ENCODE measurements at places on chromosomes 16 and 17.

DNA sequence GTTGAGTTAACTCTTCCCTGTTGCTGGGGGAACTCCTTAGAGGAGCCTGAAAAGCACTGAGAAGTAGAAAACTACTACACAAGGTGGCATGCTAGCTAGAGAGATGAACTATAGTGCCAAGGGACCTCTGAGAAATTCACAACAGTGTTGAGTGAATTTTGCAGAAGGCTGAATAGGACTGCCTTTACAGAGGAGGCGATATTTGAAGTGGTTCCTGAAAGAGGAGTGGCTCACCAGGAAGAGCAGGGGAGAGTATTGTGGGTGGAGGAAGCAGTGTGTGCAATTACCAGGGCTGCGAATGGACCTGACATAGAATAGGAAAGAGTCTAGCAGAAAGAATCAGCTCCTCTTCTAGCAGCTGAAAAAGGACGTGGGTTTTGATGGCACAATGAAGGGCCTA lies 66.4 kb downstream of the CDK5R1 start:
- no peak for DNase-seq

DNA sequence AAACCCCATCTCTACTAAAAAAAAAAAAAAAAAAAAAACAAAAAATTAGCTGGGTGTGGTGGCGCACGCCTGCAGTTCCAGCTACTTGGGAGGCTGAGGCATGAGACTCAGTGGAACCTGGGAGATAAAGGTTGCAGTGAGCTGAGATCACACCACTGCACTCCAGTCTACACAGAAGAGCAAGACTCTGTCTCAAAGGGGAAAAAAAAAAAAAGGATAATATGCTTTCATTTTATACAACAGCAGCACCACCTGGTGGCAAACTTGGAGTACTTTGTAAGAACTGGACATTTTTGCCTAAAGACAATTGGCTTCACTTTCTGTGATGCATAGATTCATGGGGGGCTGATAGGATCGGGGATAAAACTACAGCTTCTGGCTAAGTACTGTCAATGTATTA lies 8.5 kb downstream of the CHTF8 start:
- peak; percentile 55 for DNase-seq

GRCh38 chr17:58084317-58084981 lies 1.2 kb downstream of the DYNLL2 start:
- DNase-seq: peak; percentile 6

DNA sequence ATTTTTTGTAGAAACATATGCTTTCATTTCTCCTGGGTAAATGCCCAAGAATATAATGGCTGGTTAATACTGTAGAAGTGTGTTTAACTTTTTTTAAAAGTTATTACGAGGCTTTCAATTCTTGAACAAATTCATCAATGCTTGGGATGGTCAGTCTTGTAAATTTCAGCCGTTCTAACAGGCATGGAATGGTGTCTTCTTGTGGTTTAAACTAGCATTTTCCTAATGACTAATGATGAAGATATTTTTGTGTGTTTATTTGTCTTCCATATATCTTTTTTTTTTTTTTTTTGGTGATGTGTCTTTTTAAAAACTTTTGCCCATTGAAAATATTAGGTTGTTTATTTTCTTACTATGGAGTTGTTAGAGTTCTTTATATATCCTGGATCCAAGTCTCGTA lies 67.1 kb downstream of the MGAT5B start:
- DNase-seq: no peak

DNA sequence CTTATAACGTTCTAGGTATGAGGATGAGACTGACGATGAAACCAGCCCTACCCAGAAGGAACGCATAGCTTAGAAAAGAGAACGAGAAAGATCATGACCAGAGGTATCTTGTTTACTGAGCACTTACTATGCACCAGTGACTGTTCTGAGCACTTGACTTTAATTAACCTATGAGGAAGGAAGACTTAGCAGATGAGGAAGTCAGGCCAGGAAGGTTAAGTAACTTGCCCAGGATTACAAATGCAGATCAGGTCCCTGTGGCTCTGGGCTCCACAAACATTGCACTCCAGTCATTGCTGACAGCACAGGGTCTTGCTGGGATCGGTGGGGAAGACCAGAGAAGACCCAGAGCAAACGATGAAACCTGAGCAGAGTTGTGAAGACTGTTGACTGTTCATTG lies 7.1 kb downstream of the KRT13 start:
- no peak for DNase-seq
